ENCODE measurements at places on chromosomes 5 and 9.
A peak's percentile ranks its signal among the peaks of the same experiment; 100 is the strongest.

GRCh38 chr9:86749161-86749893 lies 198.0 kb downstream of the GAS1 start:
- no peak for DNase-seq

DNA sequence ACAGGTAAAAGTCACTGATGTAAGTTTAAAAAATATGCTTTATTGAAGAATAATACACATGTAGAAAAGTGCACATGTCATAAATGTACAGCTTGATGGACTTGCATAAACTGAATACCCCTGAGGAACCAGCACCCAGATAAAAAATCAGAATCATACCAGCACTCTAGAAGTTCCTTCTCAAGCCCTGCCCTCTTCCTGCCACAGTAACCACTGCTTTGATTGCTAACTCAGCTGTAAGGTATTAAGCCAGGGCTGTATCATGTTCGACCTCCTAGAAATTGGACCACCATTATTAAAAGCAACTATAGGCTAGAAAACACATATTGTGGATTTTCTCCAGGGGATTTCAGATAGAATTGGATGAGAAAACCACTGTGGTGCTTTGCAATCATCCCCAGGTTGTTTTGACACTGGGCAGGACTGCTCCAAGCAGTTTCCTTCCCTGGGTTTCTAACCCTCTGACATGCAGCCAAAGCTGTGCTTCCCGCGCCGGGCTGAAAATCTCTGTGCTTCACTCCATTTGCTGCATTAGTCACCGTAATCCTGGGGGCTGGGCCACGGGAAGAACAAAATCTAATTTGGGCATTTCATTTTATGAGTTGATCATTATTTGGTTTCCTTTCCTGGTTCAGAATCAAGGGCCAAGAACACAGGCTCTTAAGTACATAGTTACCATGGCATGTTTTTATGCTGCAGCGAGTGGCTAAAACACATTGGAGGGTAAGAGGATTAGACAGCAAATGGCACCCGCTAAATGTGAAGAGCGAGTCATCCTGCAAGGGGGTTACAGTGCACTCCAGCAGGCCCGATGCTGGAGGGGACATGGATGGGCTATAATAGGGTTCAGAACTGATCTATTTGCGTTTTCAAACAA lies 139.4 kb upstream of the IL12B start:
- DNase-seq = no peak

DNA sequence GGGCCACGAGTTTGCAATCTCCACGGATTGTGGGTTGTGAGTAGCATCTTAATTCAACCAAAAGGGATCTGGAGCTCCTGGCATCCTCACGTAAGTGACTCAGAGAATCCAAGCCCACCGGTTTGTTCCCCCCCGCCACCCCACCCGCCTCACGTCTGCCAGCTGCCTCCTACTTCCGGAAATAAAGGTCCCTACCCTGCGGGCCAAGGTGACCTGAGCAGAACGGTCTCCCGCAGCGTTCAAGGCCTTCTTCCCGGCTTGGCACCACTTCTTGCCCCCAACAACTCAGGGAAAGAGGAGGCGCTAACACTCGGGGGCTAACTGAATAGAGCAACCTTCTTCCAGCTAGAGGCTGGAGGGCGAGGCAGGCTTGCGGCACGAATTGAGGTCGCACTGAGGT lies 8.8 kb upstream of the GPRIN1 start:
- DNase-seq = no peak

- DNase-seq = no peak
Measured at GRCh38 chr5:93884254-93884653, 142.9 kb upstream of the POU5F2 start.

GRCh38 chr5:143166661-143167420 lies 236.6 kb downstream of the NR3C1 start:
- DNase-seq = no peak

DNA sequence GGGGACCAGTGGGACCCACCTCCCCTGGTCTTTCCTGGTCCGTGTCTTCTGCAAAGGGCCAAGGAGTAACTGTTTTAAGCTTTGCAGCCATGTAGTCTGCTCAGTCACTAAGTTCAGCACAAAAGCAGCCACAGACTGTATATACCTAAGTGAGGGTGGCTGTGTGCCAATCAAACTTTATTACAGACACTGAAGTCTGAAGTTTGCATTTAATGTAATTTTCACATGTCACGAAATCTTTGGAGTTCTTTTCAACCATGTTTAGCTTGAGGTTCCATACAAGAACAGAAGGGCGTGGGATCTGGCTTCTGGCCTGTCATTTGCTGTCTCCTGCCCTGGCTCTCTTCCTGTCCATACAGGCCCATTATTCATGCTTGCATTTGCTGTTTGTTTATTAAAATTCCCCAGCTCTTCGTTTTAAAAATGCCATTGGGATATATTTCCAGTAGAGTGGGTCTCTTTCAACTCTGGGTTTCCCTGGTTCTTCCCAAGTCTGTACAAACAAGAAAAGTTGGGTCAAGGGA lies 64.2 kb upstream of the ECM2 start:
- DNase-seq = no peak

GRCh38 chr9:127524373-127524772 lies 73.1 kb downstream of the LRSAM1 start:
- no peak for DNase-seq

GRCh38 chr5:176621661-176622079 lies 8.7 kb downstream of the SNCB start:
- no peak for DNase-seq

- no peak for DNase-seq
Measured at GRCh38 chr5:9108162-9108561, 437.7 kb downstream of the SEMA5A start.

GRCh38 chr9:130824643-130825350 lies 10.3 kb upstream of the ABL1 start:
- DNase-seq = peak; percentile 42

DNA sequence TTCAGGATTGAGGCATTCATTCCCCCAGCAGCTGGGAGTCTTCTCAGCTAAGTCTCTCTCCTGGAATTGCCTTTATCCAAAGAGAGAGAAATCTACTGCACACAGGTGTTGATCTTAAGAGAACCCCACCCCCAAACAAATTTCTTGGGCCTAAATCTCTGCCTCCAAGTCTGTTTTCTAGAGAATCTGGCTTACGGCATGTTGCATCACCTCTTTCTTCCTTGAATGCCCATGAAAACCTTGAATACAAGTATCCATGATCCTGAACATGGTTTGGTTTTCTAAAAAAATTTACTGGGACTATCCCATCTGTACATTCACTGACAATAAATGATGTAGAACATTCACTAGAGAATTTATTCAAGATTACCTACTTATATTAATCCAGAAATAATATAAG lies 401.6 kb downstream of the PDE4D start:
- DNase-seq = no peak

GRCh38 chr9:37337301-37337890 lies 85.1 kb upstream of the GRHPR start:
- no peak for DNase-seq

GRCh38 chr5:157486221-157486681 lies 26.2 kb downstream of the NIPAL4 start:
- no peak for DNase-seq

- DNase-seq = peak; percentile 10
Measured at GRCh38 chr5:51518607-51519006, 135.4 kb downstream of the ISL1 start.

GRCh38 chr5:59713498-59713844 lies 180.1 kb downstream of the PDE4D start:
- DNase-seq = no peak

- no peak for DNase-seq
Measured at GRCh38 chr5:178564811-178565550, 25.2 kb downstream of the COL23A1 start.

- DNase-seq = no peak
Measured at GRCh38 chr5:39505791-39506190, 81.0 kb upstream of the DAB2 start.

DNA sequence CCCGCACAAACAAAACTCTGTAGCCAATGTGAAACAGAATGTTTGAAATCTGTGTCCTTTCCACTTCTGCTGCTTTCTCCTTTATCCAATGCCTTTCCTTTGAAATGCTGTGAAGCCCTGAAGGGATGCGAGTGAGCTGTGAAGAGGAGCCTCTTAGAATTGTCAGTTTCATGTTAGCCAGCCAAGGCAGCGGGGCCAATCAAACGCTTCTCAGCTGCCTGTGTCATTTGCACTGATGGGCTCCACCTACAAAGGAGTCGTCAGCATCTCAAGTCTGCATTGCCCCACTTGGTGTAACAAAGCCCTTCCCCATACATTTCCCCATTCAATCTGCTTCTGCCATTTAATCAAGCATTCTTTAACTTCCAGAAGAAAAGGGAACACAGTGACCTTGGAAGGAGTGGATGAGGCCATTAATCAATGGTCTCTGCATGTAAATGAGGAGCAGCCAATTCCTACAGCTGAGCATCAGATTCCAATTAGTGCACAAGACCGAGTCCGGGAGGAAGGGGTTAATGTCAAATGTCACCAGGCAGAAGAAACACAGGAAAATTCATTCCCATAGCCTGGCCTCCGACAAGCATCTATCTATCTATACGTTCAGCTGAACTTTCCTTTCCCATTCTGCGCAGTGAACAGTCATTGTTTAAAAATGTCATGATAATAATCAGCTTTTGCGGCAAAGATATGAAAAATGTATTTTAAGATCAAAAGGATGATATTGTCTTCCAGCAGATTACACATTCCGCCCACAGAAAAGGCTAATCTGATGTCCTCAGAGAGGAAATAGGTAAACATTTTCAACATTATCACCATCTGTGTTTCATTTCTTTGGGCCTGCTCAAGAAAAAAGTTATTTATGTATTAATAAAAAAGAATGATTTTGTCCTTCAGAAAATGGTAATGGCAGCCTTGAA lies 154.6 kb downstream of the FSTL4 start:
- no peak for DNase-seq

DNA sequence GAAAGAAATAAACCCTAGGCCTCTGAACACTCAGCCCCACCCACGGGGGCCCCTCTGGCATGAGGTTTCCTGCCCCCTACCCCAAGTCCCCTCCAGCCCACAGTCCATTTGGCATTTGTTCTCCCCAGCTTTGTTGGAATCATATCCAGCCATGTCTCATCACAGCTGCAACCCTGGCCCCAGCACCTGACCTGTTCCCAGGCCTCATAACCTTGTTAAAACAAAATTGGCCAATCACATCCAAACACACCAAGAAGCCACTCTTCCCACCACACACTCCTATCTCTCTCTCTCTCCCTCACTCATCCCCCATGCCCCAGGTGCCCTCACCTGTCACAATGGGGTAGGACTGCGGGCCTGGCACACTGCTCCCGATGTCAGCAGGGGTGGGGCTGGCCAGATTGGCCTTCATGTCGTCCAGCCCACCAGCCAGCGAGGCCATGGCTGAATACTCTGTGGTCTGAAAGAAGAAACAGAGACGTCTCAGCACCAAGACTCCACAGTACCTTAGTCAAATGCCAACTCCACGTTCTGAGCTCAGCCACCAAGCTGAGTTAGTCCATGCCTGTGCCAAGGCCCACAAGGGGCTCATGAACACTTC lies 110.9 kb downstream of the PAX5 start:
- DNase-seq = no peak

DNA sequence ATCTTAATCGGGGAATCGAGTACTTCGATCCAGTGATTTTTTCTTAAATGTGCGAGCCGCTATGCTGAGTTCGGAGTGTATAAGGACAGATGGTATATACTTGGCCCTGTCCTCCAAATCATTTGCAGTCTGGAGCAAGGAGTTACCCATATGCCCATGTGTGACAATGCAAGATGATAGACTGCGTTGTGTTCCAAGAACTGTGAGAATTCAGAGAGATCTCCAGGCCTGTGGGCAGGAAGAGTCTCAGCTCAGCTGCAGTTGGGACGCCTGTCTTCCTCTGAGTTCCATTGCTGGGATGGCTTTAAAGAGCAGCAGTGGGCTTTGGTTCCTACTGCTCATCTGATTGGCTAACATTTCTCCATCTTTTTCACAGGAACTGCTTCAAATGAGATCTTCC lies 106.6 kb downstream of the ADAMTS16 start:
- no peak for DNase-seq

DNA sequence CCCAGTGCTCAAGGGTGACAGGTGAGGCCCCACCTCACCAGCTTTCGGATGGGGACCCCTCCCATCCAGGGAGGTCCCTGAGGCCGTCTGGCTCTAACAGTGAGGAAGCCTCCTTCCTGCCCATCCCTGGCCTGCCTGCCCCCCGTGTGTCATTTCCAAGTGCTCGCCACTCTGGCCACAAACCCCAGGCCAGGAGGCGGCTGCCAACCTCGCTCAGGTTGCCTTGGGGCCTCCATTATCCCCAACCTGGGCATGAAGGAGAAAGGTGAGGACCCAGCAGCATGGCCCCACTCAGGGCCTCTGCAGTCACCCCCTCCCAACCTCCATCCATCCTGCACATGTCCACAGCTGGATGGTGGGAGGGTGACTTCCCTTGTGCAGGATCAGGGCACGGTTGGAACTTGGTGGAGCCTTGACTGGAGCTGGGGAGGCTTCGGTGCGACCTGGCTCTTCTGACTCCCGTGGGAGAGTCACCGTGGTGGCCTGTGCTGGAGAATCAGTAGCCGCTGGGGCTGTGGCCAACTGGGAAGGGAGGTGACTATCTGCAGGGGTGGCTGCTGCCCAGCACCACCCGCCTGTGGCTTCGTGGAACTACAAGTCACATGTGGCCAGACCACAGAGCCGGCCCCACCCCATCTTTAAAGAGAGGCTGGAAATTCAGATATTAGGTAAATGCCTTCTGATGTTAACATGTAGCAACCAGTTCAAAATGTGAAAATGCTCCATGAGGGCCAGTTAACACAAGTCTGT lies 37.5 kb upstream of the GFPT2 start:
- DNase-seq = no peak

- DNase-seq = no peak
Measured at GRCh38 chr9:126705767-126706697, 92.3 kb downstream of the LMX1B start.

GRCh38 chr9:122371846-122372245 lies 1.0 kb downstream of the PTGS1 start:
- no peak for DNase-seq

DNA sequence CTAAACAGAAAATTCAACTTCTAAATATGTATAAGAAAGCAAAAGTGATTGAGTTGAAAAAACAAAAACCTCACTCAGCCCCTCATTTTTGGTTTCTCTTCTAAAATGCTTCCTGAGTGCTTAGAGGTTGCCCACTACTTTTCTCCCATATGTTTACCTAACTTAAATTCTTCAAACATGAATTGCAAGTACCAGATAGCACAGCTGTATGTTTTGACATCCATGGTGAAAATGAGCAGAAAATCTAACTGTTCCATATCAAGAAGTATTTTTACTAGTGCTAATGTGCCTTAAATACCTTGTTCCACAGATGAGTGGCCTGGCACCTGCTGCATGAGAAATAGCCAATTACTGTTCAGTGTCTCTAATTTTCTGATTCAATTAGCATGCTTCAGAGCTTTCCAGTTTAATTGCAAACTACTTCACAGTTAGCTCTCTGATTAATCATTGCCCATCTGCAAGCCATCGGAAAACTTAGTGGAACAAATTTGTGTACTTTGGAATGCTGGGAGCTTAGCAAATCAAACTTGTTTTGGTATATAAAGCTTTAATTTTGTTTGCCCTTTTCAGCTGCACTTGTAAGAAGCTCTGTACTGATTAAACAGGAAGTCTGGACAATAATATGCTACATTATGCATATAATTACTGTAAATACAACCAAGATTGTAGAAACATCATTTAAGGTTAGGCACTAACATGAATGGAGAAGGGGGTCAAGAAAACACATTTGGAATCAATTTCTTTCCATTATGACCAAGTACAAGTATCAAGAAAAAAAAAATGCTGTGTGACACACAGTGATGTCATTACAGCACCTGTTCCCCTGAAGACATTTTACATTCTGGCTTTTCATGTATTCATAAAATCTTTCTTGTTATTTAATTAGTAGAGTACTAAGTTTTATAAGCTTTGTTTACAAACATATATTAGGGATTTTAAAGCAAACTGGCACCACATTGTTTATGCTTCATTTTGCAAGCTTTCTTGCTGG lies 65.6 kb downstream of the POU5F2 start:
- no peak for DNase-seq

GRCh38 chr9:4192450-4192849 lies 107.4 kb downstream of the GLIS3 start:
- no peak for DNase-seq

Data from NCI-H2227 treated with DMSO at 0.1 percent for 48 hours (cell line).